Aorta (tissue), 5 donors: ENCODE measurements at places on chromosomes 12 and 14.

GRCh38 chr12:7642287-7642686 lies 23.4 kb downstream of the APOBEC1 start:
- DNase-seq = no peak

DNA sequence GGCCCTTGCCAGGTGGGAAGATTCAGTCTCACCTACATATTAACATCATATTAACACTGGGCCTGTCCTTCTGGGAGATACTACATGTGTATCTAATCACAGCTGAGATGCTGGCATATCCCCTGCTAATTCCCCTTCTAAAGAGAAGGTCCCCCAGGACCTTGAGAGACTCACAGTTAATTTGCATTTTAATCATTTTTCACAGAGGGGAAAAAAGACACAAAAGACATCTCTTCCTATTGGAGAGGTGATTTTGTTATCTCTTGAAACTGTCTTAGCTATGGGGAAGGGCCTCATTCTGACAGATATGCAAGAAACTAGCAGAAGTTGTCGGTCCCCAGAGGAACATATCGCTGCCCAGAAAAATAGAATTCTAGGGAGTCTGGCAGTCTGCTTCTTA lies 7.5 kb downstream of the C14orf132 start:
- DNase-seq = no peak

DNA sequence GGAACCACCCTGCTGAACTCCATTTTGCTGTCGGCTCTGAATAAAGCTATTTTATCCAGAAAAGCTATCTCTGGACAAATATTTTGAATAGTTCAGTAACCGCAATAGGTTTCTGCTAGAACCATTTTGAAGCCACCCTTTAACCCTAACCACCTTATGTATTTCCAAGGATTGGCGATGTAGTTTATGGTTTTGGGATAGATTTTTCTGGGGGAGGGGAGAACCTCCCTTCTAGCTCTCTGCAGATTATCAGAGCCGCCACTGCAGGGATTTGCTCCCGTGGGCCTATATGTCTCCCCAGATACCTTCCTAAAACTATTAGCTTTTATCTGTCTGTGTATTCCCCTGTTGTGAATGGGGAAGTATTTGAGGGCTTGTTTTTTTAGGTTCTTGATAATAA lies 1.8 kb upstream of the TUBA1B start:
- no peak for DNase-seq

GRCh38 chr12:110345176-110345661 lies 58.3 kb downstream of the ANAPC7 start:
- DNase-seq = no peak

DNA sequence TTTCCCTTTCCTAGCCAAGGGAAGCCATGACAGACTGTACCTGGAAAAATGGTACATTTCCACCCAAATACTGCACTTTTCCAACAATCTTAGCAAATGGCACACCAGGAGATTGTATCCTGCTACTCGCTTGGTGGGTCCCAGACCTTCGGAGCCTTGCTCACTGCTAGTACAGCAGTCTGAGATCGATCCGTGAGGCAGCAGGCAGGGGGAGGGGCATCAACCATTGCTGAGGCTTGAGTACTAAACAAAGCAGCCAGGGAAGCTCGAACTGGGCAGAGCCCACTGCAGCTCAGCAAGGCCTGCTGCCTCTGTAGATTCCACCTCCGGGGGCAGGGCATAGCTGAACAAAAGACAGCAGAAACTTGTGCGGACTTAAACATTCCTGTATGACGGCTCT lies 218.8 kb downstream of the LRIG3 start:
- no peak for DNase-seq
